8988T (cell line): ENCODE measurements at places on chromosomes 7 and 10.

DNA sequence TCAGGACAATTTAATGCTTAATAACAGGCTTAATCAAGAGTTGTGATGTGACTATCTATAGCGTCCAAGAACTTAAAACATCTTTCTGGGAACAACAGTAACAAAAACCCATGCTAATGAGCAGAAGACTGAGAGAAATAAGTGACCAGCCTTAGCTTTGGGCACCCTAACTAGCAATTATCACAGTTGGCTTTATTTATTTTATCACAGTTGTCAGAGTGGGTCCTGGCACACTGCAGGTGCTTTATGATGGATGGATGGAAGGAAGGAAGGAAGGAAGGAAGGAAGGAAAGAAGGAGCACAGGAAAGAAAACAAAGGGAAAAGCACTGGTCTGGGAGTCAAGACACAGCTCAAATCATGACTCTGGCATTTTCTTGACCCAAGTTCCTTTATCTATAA is 181.1 kb downstream of the SKAP2 start:
- DNase-seq = no peak

- no peak for DNase-seq
Observed at GRCh38 chr7:66356277-66356721, 151.2 kb downstream of the TPST1 start.

DNA sequence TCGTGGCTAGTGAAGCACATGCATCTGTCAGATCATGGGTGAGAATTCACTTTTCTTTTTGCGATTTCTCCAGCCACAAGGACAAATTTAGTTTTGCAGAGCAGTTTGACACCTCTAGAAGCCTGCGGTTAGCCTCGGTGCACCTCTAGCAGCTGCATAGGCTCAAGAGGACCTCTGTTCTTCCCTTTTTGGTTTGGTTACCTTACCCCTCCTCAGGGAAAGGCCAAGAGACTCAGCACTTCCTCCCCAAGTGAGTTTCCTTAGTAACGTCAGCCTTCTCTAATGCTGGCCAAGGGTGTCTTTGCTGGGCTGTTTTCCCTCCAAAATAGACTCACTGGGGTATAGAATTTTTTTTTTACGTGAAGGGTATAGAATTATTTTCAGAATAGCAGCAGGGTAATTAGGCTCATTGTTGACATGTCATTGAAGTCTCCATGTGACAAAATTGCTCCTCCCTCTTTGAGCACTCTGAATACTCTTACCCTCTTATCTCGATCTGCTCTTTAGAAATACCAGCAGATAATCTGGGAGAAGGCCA is 97.8 kb downstream of the AUTS2 start:
- DNase-seq = no peak

GRCh38 chr7:42440951-42441350 is 203.9 kb upstream of the GLI3 start:
- no peak for DNase-seq

DNA sequence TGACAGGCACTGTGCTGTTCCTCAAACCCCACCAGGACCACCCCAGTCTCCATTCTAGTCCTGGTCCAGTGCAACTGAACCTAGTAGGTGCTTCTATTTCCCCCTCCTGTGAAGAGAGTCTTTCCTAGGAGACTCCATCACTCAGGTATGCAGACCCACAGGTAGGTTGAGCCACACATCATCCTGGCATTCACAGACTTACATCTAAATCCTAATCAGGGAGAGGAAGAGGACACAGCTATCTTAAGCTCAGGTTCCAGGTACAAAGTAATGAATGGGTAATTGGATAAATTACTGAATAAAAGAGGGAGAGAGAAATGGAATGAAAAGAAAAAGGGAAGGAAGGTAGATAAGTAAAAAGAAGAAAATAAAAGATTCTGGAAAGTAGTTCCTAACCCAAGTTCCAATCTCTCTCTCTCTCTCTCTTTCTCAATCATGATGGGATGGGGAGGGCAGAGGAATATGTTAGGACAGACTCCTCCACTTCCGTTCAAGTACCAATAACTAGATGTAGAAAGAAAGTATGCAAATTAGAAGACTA is 139.8 kb upstream of the NAMPT start:
- no peak for DNase-seq

DNA sequence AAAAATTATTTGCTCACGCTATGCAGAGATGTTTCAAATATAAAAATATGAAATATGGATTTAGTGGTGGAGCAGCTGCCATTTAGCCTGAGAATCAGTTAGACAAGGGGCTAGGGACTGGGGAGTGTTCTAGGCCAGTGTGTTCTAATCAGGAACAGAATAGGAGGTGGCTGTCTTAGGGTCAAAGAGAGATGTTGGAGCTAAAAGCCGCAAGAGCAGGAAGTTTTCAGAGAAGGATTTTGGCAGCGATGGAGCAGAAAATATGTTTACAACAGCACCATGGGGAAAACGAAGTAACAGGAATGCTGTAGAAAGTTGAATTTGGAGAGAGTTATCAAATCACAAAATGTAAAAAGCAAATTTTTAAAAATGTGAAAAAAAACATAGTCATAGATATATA is 314.0 kb upstream of the SEMA3A start:
- DNase-seq = no peak

- peak; percentile 84 for DNase-seq
Observed at GRCh38 chr10:124152139-124153022, 59.0 kb upstream of the CHST15 start.

- DNase-seq = peak; percentile 6
Observed at GRCh38 chr7:97002555-97003261, 2.6 kb upstream of the DLX6 start.

DNA sequence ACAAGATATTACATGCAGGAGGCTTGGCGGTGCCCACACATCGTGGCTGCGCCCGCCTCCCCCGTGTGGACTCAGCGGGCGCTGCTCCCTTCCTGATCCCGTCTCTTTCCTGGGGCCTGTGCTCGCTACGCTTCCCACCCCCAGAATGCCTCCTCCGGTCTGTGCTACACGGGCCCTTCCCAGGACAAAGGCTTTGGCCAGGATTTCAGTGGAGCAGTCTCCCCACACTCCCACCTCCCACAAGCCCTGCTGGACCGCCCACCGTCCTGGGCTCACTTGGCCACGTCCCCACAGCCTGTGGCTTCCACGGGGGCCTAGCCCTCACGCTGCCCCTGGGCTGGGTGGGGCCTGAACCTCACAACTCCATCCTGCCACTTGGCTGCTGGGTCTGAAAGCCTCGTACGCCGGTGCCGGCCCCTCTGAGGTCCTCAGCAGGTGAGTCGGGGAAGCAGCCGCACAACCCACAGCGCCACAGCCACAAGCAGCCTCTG is 17.3 kb downstream of the CFAP46 start:
- no peak for DNase-seq

GRCh38 chr7:40879941-40880543 is 745.2 kb downstream of the SUGCT start:
- no peak for DNase-seq

- DNase-seq = no peak
Observed at GRCh38 chr10:96450529-96451207, 63.1 kb downstream of the TLL2 start.

DNA sequence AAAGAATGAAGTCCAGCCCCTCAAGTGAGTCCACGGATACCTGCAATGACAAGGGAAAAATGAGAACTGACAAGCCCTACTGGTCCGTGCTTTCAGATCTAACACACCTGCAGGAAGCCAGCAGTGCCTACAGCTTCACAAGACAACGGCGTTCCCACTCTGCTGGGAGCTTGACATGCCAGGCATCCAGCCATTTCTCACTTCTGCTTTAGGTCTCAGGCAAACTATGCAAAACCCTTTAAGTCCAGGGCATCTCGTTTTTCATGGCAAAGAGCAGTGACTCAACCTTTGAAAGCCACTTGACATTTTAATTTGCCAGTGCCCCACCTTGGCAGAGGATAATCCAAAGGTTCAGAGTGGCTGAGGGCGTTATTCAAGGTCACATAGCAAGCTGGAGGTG is 49.1 kb upstream of the GPAM start:
- no peak for DNase-seq

- no peak for DNase-seq
Observed at GRCh38 chr7:5692112-5692844, 89.2 kb downstream of the RNF216 start.

DNA sequence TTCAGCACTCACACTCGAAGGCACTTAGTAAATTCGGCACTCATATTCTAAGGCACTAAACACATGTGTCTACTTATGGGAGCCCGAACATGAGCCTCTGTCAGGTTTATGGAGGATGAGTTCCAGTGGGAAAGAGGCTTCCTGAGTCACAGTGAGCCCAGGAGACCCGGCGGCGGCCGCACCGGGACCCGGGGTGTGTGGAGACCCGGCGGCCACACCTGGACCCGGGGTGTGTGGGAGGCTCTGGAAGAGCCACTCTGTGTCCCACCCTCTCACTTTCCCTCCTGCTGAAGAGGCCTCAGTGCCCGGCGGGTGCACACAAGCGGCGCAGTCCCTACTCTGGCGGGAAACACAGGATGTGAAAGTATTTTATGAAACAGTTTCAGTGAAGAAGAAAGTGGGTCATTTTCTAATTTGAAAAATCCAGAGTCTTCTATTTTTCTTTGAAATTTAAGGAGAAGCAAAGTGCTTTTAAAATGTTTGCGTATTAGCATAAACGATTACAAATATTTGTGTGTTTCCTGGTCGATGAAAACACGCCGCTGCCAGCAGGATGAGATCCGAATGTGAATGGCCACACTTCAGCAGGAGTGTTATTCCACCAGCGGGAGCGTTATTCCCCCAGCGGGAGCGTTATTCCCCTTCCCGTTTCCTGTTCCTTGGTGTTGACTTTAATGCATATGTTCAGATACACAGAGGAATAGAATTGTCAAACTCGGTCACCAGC is 625.1 kb downstream of the DNAJB6 start:
- DNase-seq = no peak

DNA sequence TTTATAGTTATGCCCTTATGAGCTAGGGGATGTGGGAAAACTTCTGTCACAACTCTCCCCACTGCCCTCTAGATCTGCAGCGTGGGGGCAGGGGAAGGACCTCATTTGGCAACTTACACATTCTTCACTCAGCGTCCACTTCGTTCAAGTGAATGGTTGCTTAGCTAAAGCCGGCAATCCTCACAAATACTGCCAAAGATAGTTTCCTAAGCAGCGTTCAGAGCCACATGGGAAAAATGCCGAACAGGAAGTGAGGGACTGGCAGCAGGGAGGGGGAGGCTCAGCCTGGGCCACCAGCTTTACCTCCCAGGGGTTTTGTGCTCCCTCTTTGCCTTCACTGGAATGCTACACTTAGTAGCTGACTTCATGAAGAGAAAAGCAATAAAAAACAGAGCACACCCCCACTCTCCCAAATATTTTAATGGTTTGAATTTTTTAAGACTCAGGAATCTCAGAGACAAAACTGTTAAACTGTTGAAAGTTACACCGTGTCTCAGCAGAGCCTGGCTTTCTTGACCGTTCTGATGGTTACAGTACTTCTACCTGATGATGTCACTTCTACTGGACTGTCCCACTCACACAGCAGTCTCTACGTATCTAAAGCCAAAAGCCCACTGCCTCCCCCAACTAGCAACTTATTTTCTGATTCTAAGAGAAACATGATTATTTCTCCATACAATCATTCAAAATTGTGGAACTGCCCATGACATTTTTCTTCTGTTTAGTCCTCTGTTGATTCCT is 10.4 kb downstream of the GRM3 start:
- no peak for DNase-seq

GRCh38 chr7:9241826-9242225 is 808.4 kb downstream of the NXPH1 start:
- no peak for DNase-seq

DNA sequence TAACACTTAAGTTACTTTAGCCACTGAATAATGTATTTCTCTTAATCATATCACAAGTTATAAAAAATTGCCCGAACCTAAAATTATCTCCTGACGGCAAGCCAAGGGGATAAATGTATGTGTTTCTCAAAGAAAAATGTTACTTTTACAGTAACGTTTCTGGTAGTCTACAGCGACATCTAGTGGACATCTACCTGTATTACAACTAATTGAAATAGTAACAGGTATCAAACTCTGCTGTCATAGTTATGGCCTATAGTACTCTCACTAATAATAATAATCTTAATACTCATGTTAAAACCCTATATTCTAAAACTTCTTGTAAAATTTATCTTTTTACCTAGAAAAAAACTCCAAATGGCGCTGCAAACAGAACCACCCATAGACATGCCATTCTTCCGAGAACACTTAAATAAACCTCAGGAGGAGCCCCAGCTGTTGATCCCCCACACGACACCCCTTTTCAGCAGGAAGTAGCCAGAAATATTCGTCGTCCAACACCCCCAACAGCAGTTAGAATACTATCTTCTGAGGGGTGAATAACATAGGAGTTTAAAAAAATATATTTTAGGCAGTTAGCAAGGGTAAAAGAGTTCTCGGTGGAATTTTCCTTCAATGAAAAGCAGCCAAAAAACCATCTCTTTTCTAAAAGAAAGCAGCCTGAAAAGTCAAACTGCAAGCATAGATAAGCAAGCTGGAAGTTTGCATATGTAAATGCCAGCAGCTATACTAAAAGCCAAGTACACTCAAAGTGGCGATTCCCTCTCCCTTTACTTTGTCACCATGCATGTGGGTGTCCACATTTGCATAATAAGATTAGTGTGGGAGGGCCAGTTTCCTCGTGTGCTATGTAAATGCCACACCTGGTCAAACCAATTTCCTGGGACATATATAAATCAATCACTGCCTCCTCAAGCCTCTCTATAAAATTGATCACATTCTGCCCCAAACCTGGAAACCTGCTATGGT is 40.5 kb upstream of the ZNF107 start:
- DNase-seq = no peak

DNA sequence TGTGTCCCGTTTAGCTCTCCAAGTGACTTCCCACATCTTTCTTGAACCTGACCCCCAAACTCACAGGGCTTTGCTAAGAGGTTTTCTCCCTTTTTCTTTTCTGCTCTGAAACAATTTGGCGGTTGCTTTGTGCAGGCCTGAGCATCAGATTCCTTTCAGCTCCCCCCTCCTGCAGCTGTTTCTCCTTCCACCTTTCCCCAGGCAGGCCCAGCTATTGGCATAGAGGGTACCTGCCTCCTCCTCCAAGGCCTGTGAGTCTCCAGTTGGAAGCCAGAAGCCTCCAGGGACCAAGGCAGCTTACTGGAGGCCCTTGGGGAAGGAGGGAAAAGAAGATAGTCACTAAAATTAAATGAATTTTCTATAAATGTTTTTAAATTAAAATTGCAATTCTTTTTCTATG is 7.7 kb downstream of the VAX1 start:
- no peak for DNase-seq

- DNase-seq = no peak
Observed at GRCh38 chr7:2824678-2825461, 19.2 kb downstream of the GNA12 start.

GRCh38 chr7:2231992-2232765 is 566 bp downstream of the MAD1L1 start:
- no peak for DNase-seq

DNA sequence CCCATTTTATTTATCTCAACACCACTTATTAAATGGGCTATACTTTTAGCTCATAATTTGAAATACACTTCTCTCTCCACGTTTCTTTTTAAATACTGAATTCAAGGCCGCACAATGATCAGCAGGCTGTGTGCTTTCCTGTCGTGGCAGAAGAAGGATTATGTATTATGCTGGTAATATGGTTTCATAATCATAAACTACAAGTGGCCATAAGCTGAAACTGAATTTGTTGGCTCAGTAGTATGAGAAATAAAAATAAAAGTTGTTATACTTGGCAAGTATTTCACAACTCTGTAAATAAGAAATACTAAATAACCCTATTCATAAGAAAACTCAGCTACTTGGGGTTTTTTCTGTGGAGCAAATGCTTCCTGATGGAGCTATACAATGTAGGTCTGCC is 313.6 kb downstream of the DOCK4 start:
- DNase-seq = no peak

- DNase-seq = no peak
Observed at GRCh38 chr10:526651-527312, 162.7 kb downstream of the DIP2C start.
